ENCODE measurements at places on chromosomes 3 and 15.

- DNase-seq: no peak
These were observed 1.8 kb upstream of the GSK3B start for GRCh38 chr3:120095979-120096426.

GRCh38 chr15:90000186-90001001, 730 bp upstream of the ZNF710 start:
- no peak for DNase-seq

DNA sequence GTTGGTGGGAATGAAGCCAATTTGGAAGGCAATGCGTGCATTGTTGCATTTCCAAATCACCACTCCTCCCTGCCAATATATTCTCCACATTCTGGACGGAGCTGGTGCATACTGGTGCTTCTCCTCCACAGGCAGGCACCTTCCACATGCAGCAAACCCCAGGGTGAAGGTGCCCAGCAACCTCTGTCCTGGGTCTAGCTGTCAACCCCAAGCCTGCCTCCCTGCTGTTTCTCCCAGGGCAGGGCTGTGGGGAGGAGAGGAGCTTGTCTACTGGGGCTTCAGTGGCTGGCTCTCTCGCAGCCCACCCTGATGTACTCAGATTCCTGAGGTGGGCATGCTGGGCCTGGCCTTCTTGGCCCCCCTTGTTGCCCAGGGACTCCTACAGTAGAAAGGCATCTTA, 20.1 kb downstream of the GASK1A start:
- no peak for DNase-seq

- no peak for DNase-seq
These were observed 25.2 kb downstream of the GOLGA6D start for GRCh38 chr15:75307778-75308390.

DNA sequence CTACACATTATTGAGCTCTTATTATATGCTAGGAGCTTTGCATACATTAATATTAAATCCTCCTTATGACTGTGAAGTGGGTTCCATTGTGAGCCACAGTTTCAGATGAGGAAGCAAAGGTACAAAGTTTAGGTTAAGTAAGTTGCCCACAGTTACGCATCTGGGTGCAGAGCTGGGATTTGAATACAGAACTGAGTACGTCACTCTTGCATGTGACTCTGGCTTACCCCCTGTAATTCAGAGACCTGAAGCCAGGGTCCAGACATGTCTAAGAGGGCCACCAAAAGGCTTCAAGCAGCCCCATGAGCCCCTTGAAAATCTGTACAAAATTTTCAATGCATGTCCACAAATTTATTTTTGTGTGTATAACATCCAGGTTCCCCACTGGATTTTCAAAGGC, 71.8 kb downstream of the KLF15 start:
- DNase-seq: no peak

- DNase-seq: no peak
These were observed 960 bp upstream of the KLF13 start for GRCh38 chr15:31325595-31326155.

- DNase-seq: no peak
These were observed at the start of gene LRRC2 for GRCh38 chr3:46566040-46566641. Gene LRRC2 (minus strand): TSS chr3:46566302. CDS start chr3:46551591, 14,711 bp downstream.

DNA sequence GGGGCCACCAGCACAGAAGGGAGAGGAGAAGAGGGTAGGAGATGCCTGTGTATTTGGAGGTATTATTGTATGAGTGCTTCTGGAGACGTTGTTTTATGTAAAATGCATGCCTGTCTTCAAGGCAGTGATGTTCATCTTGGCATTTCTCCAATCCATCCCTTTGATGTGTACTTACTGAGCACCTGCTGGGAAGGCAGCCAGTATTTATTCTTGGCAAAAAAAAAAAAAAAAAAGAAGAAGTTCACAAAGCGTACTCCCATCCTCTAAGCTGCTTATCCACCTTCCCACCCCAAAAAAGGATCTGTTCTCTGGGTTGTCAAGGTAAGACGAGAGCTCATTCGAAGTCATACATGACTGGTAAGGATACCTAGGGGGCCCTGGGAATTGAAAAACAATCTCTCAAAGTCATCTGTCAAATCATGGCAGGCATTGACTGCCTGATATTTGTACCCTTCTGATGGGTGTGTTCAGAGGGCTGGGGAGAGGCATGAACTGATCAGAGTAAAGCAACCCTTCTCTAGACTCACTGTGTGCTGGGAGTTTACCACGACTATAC, 30.0 kb upstream of the SLC6A1 start:
- DNase-seq: no peak

- no peak for DNase-seq
These were observed 40.4 kb downstream of the OR4F15 start for GRCh38 chr15:101852356-101852755.

DNA sequence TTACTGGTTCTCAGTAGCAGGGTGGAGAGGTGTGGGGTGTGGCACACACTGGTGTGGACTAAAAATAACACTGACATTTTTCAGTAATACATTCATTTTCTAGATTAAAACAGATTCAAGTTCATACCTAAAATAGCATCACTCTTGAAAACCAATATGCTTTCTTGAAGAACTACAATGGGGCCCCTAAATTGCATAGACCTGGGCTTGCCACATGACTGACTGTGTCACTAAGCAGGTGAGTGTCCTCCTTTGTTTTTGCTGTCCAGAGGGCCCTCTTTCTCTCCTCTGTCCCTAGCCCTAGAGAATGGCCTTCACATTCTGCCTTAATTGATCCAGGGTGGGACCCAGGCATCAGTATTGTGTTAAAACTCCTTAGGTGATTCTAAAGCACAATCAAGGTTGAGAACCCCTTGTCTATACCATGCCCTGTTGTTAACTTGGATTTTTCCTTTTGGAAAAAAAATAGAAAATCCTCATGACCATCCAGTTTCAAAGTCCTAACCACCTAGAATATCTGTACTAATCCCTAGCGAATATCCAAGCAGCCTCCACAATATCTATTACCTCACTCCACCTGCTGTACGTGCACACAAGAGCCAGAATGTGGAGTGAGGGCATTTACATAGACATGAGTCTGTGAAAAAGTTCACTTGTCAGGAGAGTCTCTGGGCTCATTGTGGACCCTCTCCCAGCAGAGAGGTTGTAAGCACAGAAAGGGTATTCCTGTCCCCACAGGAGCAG, 18.7 kb upstream of the TMEM41A start:
- DNase-seq: no peak

GRCh38 chr15:51889486-51889885, 60.0 kb downstream of the TMOD3 start:
- DNase-seq: no peak

DNA sequence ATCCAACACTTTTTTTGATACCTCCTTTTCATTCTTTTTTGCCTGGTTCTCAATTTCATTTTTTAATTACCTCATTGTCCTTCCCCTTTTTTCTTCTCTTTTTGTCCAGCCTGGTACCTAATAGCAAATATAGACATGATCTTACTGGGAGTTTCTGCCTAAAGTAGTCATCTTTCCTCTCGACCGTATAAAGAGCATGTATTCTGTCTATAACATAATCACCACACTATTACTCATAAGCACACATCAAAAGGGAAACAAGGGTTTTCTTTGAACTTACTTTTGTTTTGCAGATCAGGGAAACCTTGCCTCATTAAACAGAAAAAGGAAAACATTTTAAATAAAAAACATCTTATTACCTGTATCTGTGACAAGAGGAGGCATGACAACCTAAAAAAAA, 33.0 kb downstream of the FAM98B start:
- no peak for DNase-seq

DNA sequence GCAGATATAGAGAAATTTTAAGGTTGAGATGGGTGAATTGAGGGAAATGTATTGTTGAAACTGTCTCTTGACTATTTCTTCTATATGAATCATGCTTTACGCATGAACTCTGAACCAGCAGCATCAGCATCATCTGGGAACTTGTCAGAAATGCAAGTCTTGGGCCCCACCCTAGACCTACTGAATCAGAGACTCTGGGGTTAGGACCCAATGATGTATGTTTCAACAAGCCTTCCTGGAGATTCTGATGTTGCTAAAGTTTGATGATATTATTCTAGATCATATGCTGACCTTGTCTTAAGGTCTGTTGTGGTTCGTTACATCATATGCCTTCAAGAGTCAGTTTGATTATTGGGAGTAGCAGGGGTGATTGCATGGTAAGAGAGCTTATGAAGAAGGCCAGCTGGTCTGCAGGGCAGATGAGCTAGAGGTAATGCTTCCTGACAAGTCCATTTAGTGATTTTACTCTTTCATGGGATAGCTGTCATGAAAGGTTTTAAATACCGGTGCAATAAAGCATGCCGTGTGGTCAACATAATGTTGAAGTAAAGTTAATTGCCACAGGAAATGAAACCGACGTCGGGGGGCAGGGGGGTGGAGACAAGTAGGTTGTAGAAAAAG, 152.4 kb upstream of the MRPL3 start:
- no peak for DNase-seq

DNA sequence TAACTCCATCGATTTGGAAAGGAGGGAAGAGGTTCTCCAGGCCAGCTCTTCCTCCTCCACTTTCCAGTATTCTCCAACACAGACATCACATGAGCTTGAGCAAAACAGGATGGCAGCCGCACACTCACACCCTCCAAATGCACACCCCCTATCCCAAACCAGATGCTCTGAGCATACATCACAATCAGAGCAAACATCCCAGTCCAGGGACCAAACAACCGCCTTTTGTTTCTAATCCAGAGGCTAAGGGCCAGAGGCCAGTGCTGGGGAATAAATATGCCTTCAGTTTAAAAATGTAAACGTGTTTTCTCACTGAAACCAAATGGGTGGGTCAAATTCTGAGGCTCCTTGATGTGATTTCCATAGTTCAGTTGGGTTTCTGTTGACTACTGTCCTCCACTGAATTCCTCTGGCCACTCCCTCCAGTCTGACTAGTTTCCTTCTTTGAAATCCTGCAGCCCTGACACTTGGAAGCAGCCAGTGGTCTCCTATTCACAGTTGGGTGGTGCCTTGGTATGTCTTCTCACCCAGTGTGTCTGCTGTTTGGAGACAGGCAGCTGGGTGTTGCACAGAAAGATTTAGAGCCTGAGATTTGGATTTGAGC, 19.2 kb upstream of the MFGE8 start:
- DNase-seq: no peak

DNA sequence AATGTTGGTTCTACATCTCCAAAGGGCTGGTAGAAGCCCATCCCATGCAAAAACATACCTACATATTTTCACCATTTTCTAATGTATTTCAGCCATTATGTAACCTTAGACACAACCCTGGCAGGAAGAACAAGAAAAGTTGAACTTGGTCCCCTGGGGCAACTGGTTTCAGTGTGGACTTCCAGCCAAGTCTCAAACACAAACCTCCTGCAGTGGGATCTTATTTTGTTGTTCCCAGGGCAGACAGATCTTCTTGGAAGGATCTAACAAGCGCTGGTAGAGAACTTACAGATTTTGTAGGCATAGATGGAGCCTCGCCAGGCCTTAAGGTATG, 96.3 kb downstream of the ADAMTS17 start:
- DNase-seq: no peak

DNA sequence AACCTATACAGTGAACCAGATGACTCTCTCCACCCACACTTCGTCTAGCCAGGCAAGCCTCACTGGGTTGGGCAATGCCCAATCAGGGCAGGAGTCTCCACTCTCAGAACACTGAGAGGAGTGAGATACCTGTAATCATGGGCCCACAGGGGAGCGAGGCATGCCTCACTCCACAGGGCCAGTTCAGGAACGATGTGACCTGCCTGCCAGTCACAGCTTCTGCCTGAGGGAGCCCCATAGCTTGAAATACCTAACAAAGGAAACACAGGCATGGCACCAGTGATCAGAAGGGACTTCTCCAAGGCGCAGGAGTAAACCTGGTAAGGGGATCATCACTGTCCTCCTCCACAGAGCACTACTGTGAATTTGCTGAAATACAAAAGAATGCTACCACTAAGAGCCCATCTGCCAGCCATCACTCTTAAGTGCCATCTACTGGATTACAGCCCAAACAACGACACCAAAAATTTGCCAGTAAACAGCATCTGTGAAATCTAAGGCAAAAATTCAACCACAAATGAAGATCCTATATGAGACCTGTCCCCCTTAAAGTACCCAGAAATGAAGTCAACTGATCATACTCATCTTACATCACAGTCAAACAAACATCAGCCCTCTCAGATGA, 689.9 kb upstream of the SEMA6D start:
- no peak for DNase-seq

- DNase-seq: no peak
These were observed 19.9 kb downstream of the KPNA4 start for GRCh38 chr3:160545504-160545871.

DNA sequence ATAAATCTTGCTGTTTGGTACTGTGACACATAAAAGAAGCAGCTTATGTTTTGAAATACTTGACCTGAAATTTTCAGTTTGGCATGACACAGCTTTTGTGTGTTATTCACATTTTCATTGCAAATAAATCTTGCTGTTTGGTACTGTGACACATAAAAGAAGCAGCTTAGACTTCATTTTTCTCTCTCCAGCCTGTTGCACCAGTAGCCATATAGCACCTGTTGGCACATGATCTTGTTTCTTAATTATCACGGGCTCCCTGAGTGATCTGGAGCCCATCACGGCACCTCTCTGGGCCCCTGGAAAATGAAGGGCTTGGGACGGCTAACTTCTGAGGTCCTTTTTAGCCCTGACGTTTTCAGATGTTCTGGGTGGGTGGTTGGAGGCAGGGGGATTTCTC, 77.4 kb upstream of the SLCO3A1 start:
- DNase-seq: no peak

GRCh38 chr3:177567833-177568232, 370.6 kb upstream of the TBL1XR1 start:
- no peak for DNase-seq

DNA sequence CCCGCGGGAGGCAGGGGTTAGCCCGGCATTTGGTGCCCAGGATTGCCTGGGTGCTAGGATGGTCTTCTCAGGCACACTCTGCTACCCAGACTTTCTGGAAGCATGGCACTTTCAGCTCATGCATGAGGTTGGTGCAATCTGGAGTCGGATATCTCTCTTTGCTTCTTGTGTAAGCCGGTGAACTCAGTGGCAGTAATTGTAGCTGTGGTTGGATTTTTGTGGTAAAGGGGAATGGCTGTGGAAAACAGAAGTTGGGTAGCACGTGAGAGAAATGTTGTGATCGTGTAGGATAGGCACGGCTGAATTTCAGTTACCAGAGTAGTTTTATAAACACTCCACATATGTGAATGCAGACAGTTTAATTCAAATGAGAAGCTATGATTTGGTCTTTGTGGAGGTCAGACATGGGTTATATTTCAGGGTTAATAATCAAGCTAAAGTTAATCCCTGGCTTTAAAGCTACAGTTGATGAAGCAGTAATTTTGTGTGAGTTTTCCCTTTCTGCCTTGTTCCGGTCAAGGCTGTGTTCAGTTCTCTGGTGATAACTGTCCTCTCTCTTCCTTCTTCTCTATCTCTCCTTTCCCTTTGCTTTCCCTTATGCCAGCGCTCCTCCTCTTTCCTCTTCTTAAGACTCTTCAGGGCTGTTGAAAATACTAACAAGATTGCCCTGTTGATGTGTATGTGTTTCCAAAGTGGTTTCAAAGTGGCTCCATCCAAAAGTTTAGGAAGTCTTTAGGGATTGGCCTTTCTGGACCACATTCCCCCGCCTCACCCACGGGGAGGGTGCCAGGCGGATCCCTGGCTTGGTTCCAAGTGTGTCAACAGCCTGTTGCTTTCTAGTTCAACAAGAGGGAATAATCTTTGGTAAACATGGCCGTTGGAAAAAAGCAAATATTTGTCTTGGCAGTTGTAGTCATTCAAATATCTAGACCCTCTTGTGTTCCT, 404.6 kb upstream of the C2CD4B start:
- no peak for DNase-seq

Data from SIG-M5 (cell line).